ENCODE measurements at places on chromosomes 11 and 22.

DNA sequence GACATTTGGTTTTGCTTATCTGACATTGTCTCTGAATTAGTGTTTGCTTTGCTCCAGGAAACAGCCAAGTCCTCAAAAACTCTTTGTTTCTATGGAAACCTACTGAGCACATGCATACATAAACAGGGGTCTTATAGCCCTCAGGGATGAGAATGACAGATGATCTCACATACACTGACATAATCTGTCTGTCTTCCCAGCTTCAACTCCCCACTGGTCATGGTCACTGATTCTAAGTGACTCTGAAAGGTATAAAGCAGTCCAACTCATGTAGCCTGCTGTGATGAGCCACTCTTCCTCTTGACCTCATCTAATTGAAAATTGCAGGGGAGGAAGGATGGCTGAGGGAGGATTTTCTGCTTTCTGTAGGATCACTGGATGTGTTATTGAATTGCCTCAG lies 12.6 kb downstream of the ZNF143 start:
- no peak for DNase-seq

DNA sequence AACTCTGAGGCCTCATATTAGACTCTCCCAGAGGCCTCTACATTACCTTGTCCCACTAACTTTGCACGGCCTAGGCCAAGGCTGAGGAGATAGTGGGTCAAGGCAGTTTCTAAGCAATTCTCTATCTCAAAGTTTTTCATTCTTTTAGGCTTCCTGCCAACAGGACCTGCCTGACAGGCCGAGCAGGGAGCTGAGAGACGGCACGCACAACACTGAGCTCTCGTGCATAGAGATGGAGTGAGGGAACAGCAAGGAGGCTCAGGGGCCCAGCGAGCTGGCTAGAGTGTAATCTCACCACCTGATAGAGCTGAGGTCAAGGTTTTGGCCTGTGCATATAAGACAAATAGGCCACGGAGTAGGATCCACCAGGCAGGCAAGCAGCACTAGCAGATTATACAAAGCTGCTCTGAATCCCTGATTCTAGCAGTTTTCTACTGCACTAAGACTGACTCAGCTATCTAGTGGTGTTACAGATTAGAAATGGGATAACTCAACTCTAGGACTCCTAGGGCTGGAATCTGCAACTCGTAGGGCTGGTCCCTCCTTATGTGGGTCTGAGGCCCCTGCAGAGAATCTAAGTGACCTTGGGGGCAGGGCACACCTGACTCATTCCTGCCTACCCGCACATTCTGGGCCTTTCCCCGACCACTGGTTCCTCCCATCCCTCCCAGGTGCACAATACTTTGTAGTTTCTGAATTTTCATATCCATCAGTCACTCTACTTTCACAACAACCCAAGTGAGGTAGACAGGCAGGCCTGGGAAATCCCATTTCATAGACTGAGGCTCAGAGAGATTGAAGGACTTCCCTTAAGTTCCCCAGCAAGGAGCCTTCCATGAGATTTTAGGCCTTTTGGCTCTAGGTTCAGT lies 1.7 kb downstream of the CYB5R2 start:
- no peak for DNase-seq

- peak; percentile 60 for DNase-seq
These were observed 7.3 kb upstream of the SYT7 start for GRCh38 chr11:61587951-61588727.

DNA sequence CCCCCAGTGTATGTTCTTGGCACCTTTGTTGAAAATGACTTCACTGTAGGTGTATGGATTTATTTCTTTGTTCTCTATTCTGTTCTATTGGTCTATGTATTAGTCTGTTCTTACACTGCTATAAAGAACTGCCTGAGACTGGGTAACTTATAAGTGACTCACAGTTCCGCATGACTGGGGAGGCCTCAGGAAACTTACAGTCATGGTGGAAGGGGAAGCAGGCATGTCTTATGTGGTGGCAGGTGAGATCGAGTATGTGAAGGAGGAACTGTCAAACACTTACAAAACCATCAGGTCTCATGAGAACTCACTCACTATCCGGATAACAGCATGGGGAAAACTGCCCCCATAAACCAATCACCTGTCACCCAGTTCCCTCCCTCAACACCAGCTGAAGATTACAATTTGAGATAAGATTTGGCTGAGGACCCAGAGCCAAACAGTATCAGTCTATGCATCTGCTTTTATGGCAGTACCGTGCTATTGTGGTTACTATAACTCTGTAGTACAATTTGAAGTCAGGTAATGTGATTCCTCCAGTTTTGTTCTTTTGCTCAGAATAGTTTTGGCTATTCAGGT lies 836.2 kb downstream of the DLG2 start:
- no peak for DNase-seq

DNA sequence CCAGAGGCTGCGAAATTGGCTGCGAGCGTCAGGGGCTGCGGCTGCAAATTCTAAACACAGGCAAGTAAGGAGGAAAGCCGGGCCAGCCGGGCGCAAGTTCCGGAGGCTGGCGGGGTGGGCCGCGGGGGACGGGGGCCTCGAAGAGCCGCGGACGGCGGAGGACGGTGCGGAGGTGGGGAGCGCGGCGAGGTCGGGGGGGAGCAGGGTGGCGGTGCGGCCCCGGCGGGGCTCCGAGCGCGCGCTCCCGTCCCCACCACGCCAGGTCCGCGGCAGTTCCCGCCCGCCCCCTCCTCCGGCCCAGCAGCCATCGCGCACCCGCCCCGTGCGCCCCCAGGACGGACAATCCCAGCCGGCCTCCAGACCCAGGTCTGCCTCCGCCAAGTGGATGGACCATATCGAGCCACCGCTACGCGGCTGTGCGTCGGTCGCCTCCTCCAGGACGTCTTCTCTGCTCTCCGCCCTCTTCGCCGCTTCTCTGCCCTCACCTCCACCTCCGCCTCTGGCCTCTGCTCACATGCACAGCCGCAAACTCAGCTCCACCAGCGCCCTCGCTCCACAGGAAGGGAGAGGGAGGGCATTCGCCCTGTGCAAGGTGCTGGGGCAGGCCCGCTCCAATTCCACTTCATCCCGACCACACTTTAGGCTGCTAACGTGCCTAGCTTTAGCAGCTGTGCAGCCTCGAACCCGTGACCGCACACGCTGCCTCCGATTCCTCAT lies 7.2 kb downstream of the ELFN2 start:
- DNase-seq, result no peak

All from stimulated activated CD8-positive, alpha-beta memory T cell treated with anti-CD3 and anti-CD28 coated beads, Interleukin-4, amount 100 ng/mL, for 24 hours (primary cell).